Stimulated activated CD4-positive, alpha-beta T cell treated with anti-CD3 and anti-CD28 coated beads, Interleukin-1b, Interleukin-23, amount 100 ng/mL, for 1 hour (primary cell): ENCODE measurements at places on chromosomes 2 and 18.

GRCh38 chr2:207224791-207225482, 59.2 kb upstream of the KLF7 start:
- DNase-seq, result peak; percentile 18

DNA sequence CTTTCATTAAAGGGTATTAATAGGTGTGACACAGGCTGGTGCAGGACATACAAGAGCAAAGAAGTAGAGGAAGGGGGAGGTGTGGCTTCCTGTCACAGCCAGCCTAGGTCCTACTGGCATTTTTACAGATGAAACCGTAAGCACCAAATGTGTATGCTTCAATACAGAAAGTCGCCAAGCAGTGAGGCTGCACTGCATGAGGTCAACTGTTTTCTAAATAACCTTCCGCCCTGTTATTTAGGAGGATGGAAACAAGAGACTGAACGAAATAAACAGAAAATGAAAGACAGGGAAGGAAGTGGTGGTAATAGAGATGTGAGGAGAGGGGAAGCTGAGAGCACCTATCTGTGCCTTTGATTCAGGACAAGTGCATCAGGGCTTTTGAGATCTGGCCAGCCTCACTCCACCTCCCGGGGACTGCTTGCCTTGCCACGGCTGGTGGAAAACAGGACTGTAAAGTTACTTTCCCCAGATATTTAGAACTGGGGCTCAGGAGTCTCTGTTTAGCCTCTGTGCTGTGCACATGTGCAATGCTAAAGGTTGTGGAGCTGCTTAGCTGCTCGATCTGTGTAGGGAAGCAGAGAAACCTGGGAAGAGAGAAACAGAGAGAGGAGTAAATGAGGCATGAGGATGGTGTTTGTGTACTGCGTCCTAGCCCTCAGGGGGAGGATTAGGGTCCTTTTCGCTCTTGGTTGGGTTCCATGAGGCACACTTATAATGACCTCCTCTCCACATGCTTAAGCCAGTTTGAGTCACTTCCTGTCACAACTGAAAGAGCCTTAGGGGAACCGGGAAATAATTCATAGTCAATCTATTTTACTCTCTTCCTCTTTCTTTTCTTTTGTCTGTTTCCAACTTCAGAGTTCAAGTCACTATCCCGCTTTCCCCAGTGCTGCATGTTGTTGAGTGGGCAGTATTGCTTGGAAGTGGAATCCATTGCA, 62.3 kb upstream of the BOD1L2 start:
- DNase-seq, result no peak

- DNase-seq, result no peak
Observed at GRCh38 chr2:22879009-22879863, 505.7 kb upstream of the KLHL29 start.

GRCh38 chr18:14098428-14098827, 33.8 kb downstream of the ZNF519 start:
- no peak for DNase-seq

GRCh38 chr2:232714969-232715368, 17.8 kb downstream of the GIGYF2 start:
- no peak for DNase-seq

GRCh38 chr18:1559563-1559962, 654.9 kb downstream of the ADCYAP1 start:
- DNase-seq, result no peak

- DNase-seq, result no peak
Observed at GRCh38 chr2:59604123-59604522, 949.3 kb downstream of the BCL11A start.

DNA sequence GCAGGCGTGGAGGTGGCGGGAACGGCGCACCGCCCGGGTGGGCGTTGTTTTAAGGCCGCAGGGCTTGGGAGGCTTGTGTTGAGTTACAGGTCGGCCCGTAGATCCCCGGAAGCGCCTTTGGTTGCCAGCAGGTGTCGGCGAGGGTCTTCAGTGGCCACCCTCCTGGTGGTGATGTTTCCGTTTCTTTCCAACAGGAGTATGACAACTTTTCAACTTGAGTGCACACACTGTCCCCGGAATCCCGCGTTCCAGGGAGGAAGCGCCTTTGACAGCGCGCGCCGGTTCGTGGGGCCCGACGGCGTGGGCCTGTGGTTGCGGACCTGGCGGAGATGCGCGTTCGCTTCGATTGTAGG, 1.0 kb upstream of the HDAC4 start:
- no peak for DNase-seq

GRCh38 chr18:45567123-45567522, 48.2 kb upstream of the SLC14A2 start:
- DNase-seq, result no peak

DNA sequence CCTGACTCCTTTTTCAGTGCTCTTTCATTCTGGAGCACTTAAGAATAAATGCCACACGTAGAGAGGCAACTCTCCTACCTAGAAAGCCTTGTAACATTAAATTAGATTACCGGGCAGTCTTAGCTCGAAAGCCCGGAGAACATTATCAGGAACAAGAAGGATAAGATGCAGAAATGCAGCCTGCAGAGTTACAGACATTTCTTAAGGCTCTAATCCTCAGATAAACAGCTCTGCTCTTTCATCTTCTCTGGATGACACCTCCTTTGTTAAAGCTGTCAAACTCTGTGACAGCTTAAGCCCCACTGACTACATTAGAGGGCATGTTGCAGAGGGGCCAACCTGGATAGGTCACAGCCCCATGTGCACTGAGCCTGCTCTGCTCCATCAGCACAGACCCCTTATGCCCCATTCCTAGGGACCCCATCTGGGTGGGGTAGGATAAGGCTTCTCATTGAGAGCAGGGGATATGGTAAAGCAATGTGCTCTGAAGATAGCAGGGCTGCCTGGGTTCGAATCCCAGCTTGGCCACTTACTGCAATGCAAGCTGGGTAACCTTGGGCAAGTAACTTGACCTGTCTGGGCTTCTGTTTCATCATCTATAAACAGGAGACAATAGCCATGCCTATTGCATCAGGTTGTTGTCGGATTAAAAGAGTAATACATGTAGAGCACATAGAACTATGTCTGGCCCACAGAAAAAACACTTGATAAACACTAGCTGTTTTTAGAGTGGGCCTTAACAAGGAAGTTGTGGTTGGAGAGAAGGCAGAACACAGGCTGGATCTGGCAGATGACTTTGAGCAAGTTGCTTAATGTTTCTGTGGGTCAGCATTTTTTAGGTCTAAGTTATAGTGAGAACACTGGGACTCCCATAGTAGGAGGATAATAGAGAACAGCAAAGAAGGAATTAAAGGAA, 111.4 kb downstream of the THNSL2 start:
- DNase-seq, result no peak

DNA sequence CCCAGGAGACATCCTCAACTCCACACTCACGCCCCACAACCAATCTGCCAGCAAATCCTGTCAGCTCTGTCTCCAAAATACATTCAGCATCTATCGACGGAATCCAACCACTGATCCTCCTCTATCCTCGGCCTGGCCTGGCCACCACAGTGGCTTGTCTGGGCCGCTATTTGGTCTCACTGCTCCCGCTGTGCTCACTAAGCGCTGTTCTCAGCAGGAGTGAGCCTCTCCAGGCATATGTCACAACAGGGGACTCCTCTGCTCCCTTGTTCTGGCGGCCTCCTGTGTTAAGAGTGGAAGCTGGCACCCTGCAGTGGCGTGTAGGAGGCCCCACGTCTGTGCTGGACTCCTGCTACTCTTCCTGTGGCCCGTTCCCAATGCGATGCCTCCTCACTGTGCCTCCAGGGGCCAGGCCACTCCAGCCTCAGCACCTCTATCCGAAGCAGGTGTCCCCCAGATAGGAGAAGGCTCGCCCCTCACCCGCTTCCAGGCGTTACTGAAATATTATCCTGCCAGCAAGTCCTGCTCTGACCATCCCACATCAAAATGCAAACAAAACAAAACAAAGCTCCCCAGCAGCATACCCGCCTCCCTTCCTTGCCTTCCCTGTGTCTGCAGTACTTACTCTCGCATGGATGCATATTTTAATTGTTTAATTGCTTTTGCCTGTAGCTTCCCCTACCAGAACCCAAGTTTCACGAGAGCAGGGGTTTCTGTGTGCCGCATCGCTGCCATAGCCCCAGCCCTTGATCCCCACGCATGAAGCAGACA, 39.9 kb downstream of the CENPO start:
- DNase-seq, result no peak

DNA sequence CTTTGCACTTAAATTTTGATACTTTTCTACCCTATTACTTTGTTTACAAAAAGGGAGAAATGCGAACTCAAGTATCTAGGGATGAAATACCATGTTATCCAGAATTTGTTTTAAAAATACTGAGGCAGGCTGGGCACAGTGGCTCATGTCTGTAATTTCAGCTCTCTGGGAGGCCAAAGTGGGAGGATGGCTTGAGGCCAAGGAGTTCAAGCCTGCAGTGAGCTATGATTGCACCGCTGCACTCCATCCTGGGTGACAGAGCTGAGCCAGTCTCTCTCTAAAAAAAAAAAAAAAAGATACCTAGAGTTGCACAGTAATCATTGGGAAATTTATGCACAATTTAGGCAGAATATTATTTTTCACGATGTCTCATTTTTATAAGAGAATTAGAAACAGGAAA, 12.4 kb upstream of the VAPA start:
- DNase-seq, result no peak

- no peak for DNase-seq
Observed at GRCh38 chr2:106284255-106284654, 90.2 kb upstream of the UXS1 start.

DNA sequence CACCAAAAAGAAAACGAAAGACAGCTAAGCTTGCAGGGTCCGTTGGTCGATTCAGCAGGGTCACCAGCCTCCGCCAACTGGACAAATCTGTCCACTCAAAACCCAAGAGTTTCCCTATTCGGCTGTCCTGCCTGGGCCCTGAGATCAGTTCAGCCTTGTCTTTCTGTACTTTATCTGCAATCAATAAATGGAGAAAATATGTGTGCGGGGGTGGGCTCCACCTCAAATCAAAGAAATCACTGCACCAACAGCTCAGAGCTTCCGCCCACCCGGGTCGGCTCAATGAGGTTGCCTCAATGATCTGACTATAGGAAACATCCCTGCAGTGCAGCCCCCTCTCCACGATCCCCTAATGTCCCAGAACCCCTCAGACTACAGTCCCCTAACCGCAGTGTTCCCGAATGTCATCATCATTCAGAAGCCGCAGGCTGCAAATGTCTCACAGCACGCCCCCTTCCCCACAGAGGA, 447 bp downstream of the GGCX start:
- no peak for DNase-seq

- DNase-seq, result no peak
Observed at GRCh38 chr2:136259551-136259950, 141.6 kb upstream of the CXCR4 start.

GRCh38 chr18:37298816-37299215, 266.8 kb downstream of the CELF4 start:
- no peak for DNase-seq

GRCh38 chr2:50858156-50858555, 173.8 kb downstream of the NRXN1 start:
- DNase-seq, result no peak

DNA sequence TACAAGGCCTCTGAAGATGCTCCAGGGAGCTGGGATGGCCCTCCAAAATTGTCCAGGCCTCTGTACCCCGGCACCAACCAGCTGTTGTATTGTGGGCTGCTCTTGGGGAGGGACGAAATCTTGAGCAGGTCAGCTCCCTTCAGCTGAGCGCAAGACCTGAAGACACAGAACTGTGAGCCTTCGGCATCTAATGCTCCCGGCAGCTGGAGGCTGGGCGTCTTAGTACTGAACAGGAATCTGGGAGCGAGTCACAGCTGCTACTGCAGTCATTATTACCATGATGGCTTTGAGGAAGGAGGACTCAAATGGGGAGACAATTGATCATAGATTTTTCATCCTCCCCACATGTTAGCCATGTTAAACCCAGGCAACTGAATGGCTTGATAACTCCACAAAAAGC, 83.0 kb upstream of the LTBP1 start:
- no peak for DNase-seq

GRCh38 chr2:181943411-181944124, 42.1 kb upstream of the PPP1R1C start:
- no peak for DNase-seq

DNA sequence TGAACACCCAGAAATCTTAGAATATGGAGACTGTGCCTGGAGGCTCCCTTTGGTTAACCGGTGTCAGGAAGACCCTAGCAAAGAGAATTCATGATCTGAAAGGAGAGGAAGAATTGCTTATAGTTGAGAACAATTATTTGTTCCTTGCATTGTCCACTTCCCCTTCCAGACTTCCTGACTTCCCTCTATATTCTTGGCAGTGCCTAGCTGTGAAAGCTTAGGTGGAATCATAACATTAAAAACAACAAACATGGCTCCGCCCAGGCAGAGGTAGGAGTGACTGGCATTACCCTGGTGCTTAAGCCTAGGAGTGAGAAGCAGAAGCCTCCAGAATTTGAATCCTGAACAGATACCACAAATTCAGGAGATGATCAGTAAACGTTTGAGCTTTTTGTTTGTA, 1.9 kb downstream of the TTL start:
- DNase-seq, result no peak

- DNase-seq, result no peak
Observed at GRCh38 chr18:21550510-21550970, 50.0 kb downstream of the ESCO1 start.

- DNase-seq, result no peak
Observed at GRCh38 chr18:49177812-49178211, 227.0 kb upstream of the SMAD7 start.

GRCh38 chr2:190532581-190532980, 1.9 kb downstream of the NEMP2 start:
- no peak for DNase-seq

DNA sequence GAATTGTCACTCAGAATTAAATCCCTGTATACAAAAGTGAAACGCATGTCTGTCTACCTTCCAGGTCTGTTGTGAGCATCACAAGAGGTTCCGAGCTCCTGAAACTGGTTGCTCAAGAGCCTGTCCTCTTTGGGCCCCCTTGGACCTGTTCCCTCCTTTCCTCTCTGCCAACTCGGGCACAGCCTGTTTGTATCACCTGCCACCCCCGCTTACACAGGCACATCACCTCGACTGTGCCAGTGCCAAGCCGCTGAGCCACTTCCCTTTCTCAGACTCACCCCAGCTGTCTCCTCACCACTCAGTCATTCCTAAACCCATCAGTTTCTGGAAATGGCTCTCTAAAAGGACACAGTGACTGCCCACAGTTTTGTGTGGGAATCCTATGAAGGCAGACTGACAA, 3.1 kb downstream of the EFR3B start:
- DNase-seq, result no peak

- no peak for DNase-seq
Observed at GRCh38 chr2:16330012-16330411, 335.6 kb downstream of the CYRIA start.

- no peak for DNase-seq
Observed at GRCh38 chr2:131577812-131578211, 50.1 kb downstream of the CCDC74A start.

GRCh38 chr18:39946623-39947061, 2008.4 kb upstream of the PIK3C3 start:
- no peak for DNase-seq

- no peak for DNase-seq
Observed at GRCh38 chr2:175903384-175903936, 98.6 kb downstream of the LNPK start.

- no peak for DNase-seq
Observed at GRCh38 chr2:241351640-241352031, 4.4 kb upstream of the FARP2 start.

- no peak for DNase-seq
Observed at GRCh38 chr2:64263315-64263714, 119.1 kb upstream of the PELI1 start.
